ENCODE measurements at places on chromosomes 11 and 22.
A peak's percentile ranks its signal among the peaks of the same experiment; 100 is the strongest.

GRCh38 chr11:75945947-75946346, 130.9 kb downstream of the UVRAG start:
- H3K27ac ChIP-seq = no peak overlapping the region
- H3K4me1 ChIP-seq = peaks cover 13% of the 10 kb centered on the region
- H3K27me3 ChIP-seq = no peaks in the 10 kb centered on the region
- DNase-seq = no peak
- no peaks in the 10 kb centered on the region for H3K36me3 ChIP-seq

GRCh38 chr22:29574762-29575450, 6.0 kb downstream of the NIPSNAP1 start:
- H3K4me3 ChIP-seq = no peak overlapping the region
- no peaks in the 10 kb centered on the region for H3K4me1 ChIP-seq
- H3K27ac ChIP-seq = no peak overlapping the region
- H3K27me3 ChIP-seq = no peaks in the 10 kb centered on the region
- no peaks in the 10 kb centered on the region for H3K36me3 ChIP-seq

- no peak overlapping the region for H3K27ac ChIP-seq
- no peak overlapping the region for H3K4me3 ChIP-seq
- no peak for DNase-seq
- no peaks in the 10 kb centered on the region for H3K27me3 ChIP-seq
These were observed 375.9 kb downstream of the LUZP2 start for GRCh38 chr11:24872651-24873311.

GRCh38 chr11:69526453-69526810, 45.0 kb downstream of the LINC01488 start:
- no peaks in the 10 kb centered on the region for H3K27me3 ChIP-seq
- H3K27ac ChIP-seq = no peak overlapping the region
- H3K4me3 ChIP-seq = no peak overlapping the region
- no peaks in the 10 kb centered on the region for H3K36me3 ChIP-seq

GRCh38 chr11:74592063-74592440, 330 bp upstream of the POLD3 start:
- H3K27ac ChIP-seq = peak overlapping the region; percentile 86
- H3K36me3 ChIP-seq = peaks cover 13% of the 10 kb centered on the region
- H3K4me3 ChIP-seq = peak overlapping the region; percentile 64

- H3K27ac ChIP-seq = no peak overlapping the region
- no peaks in the 10 kb centered on the region for H3K27me3 ChIP-seq
- H3K36me3 ChIP-seq = no peaks in the 10 kb centered on the region
- no peak for DNase-seq
- H3K4me3 ChIP-seq = no peak overlapping the region
- no peaks in the 10 kb centered on the region for H3K4me1 ChIP-seq
These were observed 92.0 kb downstream of the CEP164 start for GRCh38 chr11:117419482-117420142.

- H3K36me3 ChIP-seq = peaks cover 86% of the 10 kb centered on the region
- DNase-seq = no peak
- H3K27ac ChIP-seq = no peak overlapping the region
- no peaks in the 10 kb centered on the region for H3K4me1 ChIP-seq
- H3K4me3 ChIP-seq = no peak overlapping the region
- H3K27me3 ChIP-seq = no peaks in the 10 kb centered on the region
These were observed 12.8 kb downstream of the SRRD start for GRCh38 chr22:26496456-26496855.

- H3K36me3 ChIP-seq = no peaks in the 10 kb centered on the region
- no peak overlapping the region for H3K4me3 ChIP-seq
- H3K4me1 ChIP-seq = peaks cover 7% of the 10 kb centered on the region
- H3K27me3 ChIP-seq = no peaks in the 10 kb centered on the region
- H3K27ac ChIP-seq = no peak overlapping the region
- DNase-seq = no peak
These were observed 52.4 kb upstream of the CD5 start for GRCh38 chr11:61049859-61050258.

GRCh38 chr22:34390400-34390799, 470.1 kb upstream of the LARGE1 start:
- H3K4me1 ChIP-seq = no peaks in the 10 kb centered on the region
- no peaks in the 10 kb centered on the region for H3K36me3 ChIP-seq
- H3K4me3 ChIP-seq = no peak overlapping the region
- no peak for DNase-seq
- no peaks in the 10 kb centered on the region for H3K27me3 ChIP-seq

DNA sequence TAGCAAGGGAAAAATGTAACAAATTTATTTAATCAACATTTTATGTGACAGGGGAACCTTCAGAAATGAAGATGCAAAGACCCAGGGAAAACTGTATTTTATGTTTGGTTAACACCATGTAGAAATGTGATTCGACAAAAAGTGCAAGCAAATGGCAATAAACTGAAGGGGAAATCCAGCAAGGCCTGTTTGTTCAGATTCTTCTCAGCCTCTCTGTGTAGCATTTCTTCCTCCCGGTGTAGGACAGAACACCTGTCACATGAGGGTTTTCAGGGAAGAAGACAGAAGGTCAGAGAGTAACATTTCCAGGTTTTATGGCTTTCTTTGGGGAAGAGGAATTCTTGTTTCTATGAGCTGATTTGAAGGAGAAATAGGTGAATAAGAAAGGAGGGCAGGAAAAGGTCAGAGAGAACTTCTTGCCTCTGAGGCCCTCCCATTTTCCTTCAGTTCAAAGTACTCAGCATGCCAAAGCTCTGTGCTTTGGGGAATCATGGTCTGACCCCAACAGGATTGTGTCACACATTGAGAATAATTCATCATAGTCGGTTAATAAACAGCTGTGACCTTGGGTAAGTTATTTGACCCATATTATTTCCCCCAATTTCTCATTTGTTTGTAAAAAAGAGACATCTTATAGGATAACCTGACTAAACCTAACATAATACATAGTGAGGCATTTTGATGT, 45.5 kb upstream of the ME3 start:
- DNase-seq = no peak
- H3K4me3 ChIP-seq = no peak overlapping the region
- no peaks in the 10 kb centered on the region for H3K36me3 ChIP-seq

DNA sequence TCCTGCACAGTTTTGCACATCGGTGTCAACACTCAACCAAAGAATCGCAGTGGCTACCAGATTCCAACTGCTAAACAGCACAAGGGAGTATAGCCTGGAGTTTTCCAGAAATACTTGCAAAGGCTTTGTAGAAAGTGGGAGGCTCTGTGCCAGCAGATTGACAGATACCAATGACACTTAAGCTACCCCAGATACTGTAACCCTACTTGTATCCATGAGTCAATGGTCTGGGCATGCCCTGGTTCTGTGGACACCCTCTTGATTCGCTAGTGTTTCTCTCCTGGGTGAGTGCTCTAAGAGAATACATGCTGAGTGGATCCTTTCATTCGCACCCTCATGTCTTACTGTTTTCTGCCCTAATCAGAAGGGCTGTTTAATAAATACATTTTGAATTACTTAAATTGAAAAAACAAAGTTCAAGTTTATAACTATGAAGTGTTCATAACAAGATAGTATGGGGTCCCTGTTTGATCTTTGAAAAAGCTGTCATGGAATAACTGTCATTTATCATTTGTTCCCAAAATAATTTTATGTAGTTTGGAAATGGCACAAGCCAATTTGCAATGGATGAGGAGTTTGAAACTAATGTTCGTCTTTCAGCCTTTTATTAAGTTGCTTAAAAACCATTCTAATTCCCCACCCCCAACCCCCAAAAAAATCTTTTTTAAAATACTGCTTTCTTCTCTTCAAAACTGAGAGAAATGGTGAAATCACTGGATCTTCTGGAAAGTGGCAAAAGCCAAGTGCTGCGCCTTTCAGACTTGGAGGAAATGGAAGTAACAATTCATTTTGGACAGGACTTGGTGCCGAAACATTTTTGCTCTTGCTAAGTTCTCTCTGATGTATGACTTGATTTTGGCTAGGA, 600.5 kb upstream of the TENM4 start:
- no peak overlapping the region for H3K4me3 ChIP-seq
- no peak overlapping the region for H3K27ac ChIP-seq
- no peaks in the 10 kb centered on the region for H3K27me3 ChIP-seq
- no peak for DNase-seq

DNA sequence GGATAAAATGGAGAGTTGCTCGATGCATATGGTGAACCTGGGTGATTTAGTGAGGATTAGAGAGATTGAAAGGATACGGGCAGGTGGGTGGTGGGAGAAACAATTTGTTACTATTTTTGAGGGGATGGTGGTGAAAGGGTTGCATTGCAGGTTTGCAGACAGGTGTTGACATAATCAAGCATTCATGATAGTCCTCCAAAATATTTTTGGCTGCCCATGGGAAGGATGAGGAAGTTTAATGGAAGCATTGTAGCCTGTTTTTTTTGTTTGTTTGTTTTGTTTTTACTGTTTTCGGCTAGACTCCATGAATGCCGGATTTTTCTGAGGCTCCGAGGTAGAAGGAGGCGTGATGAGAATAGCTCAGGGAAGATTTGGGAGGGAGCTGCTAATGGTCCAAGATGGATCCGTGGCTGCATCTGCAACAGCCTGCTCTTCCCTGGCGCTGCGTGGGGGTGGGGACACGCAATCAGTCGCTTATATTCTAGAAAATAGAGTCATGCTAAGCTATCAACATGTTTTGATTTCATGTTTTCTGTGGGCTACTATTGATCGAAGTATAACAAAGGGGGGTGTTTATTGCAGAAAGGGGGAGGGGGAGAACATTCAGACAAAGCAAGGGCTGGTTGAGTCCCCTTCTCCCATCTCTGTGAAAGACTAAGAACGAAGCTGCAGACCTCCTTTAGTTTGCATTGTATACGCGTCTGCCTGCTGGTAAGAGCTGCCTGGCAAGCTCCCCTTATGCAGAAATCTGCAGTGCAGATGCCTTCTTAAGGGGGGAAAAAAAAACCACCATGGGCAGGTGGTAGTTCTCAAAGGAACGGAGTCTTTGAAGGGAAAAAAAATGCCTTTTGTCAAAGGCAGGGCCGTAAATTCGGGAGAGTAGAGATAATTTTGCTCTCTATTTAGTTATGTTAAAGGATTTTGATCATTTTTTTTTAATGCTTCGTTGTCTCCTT, 1.0 kb downstream of the RTN3 start:
- DNase-seq = no peak
- peaks cover 53% of the 10 kb centered on the region for H3K4me1 ChIP-seq
- H3K36me3 ChIP-seq = no peaks in the 10 kb centered on the region
- no peaks in the 10 kb centered on the region for H3K27me3 ChIP-seq
- H3K4me3 ChIP-seq = peak overlapping the region; percentile 92

- no peak overlapping the region for H3K4me3 ChIP-seq
- no peak for DNase-seq
- H3K36me3 ChIP-seq = no peaks in the 10 kb centered on the region
- H3K27me3 ChIP-seq = peaks cover 4% of the 10 kb centered on the region
These were observed 89.3 kb upstream of the LMO1 start for GRCh38 chr11:8352876-8353505.

DNA sequence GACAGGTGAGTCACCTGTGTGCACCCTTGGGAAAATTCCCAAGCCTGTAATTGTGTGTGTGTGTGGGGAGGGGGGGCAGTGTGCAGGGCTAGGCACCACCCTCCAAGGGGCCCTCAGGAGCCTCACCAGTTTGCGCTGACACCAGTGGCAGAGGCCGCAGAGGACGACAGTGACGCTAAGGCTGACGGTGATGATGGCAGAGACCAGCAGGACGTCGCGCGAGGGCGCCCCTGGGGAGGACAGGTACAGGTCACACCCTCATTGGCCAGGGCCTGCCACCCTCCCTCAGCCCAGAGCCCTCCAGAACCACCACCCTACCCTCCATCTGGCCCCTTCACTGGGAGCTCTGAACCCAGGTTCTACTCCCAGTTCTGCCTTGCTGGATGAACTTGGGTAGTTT, 24.9 kb downstream of the SYT7 start:
- no peak overlapping the region for H3K4me3 ChIP-seq
- no peaks in the 10 kb centered on the region for H3K4me1 ChIP-seq
- H3K27me3 ChIP-seq = peaks cover 48% of the 10 kb centered on the region
- H3K36me3 ChIP-seq = no peaks in the 10 kb centered on the region
- DNase-seq = no peak

- no peak overlapping the region for H3K27ac ChIP-seq
- no peak for DNase-seq
- H3K36me3 ChIP-seq = no peaks in the 10 kb centered on the region
- H3K27me3 ChIP-seq = peaks cover 7% of the 10 kb centered on the region
- no peak overlapping the region for H3K4me3 ChIP-seq
These were observed 18.3 kb upstream of the SYT7 start for GRCh38 chr11:61598886-61599868.

All from CD14-positive monocyte (primary cell).